ENCODE measurements at places on chromosomes 1 and 21.
A peak's percentile ranks its signal among the peaks of the same experiment; 100 is the strongest.

- no peak for DNase-seq
These were observed 3.1 kb downstream of the FOXD3 start for GRCh38 chr1:63325279-63325985.

- DNase-seq = no peak
These were observed 64.4 kb upstream of the GRHL3 start for GRCh38 chr1:24254783-24255182.

DNA sequence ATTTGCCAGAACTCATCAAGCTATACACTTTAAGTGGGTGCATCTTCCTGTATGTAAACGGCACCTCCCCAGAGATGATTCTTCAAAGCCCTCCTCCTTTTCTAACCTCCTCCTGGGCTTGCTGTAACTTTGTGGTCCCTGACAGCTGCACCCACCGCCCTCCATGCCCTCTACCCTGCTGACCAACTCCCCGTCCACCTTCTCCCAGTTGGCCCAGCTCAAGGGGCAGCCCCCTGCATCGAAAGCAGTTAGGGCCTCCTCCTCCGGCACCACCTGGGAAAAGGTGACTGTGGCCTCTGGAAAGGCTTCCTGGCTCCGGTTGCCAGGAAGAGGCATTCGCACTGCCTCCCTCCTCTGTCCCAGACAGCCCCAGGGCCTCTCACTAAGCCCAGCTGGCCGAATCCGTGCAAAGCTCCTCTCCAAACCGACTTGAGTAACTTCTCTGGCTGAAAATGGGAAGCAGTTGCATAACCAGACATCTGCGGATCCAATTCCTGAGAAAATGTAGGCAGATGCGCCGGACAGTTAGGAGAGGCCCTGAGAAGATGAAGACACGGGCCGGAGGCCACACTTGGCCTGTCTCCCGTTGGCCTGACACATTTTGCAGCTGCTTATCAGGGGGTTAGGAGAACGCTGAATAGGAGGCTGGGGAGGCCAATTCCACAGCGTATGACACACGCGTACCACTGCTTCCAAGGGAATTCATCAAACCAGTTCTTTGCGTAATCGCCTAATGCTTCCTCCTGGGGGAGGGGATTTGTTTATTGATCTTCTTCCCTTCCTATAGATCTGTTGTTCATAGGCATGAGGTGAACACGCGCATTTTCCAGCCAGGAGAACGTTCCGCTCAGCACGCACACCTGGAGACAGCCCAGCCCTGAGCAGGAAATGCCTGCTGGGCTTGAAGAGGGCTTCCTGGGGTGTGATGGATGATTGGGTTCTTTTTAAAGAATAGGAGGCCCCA, 48.7 kb upstream of the COL6A2 start:
- DNase-seq = no peak

DNA sequence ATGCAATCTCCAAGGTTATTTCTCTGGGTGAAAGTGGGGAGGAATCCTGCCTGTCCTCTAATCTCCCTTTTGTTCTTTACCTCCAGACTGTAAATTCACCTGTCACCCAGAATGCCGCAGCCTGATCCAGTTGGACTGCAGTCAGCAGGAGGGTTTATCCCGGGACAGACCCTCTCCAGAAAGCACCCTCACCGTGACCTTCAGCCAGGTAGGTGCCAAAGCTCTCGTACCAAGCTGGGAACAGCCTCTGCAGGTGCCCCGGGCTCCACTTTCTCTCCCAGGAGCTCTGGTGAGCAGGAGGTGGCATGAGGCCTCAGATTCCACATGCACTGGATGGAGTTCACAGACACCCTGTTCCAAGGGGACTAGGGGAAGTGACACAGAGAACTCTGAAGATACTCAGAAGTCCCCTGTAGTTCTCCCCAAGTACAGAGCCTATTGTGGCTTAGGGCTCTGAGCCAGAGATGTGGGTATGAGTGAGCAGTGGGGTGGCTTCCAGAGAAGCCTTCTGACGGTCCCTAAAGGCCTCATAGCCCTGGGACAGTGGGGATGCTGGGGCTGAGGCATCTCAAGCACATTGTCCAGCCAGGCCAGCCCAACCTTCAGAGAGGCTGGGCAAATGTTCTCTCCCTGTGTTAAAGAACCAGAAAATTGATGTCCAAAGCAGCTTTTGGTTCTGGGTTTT, 30.9 kb downstream of the RASSF5 start:
- DNase-seq = no peak

GRCh38 chr1:56189946-56190805, 389.2 kb downstream of the PLPP3 start:
- no peak for DNase-seq

GRCh38 chr1:95233319-95233736, 682 bp upstream of the RWDD3 start:
- no peak for DNase-seq

DNA sequence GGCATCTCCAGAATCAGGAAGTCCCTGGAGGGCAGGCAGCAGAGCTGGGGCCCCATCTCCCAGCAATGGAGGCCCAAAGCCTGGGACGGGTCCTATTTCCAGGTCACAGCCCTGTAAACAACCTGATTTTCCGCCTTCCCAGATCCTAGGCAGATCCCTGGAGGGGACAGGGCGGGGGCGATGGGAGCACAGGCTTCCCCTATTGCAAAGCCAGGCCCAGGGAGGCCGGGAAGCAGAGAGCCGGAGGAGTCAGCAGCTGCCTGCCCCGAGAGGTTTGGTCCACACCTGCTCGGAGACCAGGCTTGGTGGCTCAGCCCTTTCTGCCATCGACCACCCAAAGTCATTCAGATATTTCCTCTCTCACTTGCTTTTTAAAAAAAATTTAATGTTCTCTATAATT, 29.2 kb downstream of the CASZ1 start:
- no peak for DNase-seq

- peak; percentile 71 for DNase-seq
These were observed 21.0 kb downstream of the S100A10 start for GRCh38 chr1:151972542-151973248.

GRCh38 chr1:151644001-151644400, 32.2 kb downstream of the SNX27 start:
- no peak for DNase-seq

GRCh38 chr1:178379807-178380206, 117.0 kb downstream of the CLEC20A start:
- DNase-seq = no peak

DNA sequence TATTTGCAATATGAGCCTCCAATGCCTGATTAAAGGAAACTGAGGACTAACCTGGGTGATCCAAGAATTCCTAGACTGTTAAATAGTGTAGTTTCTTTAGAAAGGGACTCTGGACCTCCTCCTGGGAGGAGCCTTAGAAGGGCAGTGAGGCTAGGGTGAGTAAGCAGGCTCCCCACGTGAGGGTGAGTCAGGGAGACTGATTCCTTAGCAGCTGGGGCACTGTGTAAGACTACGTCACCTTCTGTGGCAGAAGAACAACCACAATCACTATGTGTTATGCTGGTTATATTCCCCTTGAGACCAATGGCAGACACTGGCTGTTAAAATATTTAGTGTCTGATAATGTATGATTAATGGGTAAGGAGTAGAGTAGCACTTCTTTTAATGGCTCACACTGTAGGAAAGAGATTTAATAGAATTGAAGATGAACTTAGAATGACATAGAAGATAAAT, 53.3 kb upstream of the SYT14 start:
- no peak for DNase-seq

DNA sequence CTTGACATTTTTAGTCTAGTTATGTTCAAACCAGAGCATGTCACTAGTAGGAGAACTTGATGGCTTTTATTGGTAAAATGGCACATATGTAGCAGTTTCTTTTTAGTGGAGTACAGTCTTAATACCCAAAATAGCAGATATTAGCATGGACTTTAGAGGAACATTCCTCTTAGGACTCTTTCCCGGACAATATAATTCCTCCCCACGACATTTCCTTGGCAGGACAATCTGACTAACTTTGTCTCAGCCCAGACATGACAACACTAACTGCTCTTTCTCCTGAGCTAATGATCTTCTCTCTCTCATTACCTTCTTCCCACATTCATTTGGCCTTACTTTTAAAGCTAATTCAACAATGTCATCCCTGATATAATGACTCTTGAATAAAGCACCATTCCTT, 62.5 kb downstream of the ADAMTS1 start:
- no peak for DNase-seq

DNA sequence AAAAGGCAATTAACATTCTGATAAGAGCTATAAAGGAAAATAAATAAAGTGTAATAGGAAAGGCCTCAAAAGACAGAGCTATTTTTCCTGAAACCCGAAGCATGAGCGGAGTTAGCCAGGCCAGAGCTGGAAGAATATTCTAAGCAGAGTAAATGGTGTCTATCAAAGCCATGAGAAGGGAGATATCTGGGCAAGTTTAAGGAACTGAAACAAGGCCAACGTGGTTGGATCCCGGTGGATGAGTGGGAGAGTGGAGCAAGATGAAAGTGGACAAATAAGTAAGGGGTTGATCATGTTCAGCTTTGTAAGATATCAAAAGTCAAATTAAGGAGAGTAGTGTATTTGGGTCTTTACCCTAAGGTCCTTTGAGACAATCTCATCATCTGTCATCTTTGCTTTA, 234.0 kb downstream of the TM2D1 start:
- DNase-seq = no peak

DNA sequence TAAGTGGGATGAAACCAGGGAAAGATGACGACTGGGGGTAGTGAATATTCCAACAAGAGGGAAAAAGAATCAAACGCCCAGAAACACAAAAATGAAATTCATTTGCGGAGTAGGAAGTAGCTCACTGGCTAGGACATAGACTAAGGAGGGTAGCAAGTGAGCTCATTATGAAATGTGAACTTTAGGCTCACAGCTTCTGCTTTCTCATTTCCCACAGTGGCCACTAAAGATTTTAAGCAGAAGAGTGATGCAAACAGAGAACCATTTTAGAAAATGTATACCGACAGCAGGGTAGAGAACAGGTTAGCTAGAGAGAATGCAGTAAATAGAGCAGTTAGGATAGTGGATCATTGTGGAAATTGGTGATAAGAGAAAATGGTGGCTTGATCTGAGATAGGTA, 3.5 kb downstream of the CD48 start:
- no peak for DNase-seq

GRCh38 chr1:205061665-205062069, 18.7 kb downstream of the CNTN2 start:
- DNase-seq = peak; percentile 45

- no peak for DNase-seq
These were observed 110.7 kb upstream of the KIAA0040 start for GRCh38 chr1:175303201-175303707.

All from CD4-positive, alpha-beta T cell treated with Interleukin-15 for 4 hours (primary cell).